EH (cell line): ENCODE measurements at places on chromosomes 1 and 21.

DNA sequence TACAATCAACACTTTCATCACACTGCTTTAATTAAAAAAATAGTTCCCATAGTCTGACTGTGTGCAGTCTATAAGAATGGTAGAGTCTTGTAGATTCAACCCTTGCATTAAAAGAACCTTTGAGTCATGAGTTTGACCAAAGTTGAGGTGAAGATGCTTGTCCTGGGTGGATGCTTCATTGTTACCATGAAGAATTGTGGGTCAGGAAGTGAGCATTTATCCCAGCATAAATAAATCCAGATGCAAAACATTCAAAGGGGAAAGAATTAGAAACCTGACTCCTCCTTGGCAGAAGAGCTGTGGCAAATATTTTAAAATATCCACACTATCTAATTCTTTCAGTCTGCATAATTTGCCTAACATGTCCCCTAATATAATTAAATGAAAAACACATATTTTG lies 72.9 kb upstream of the SPAG17 start:
- DNase-seq = peak; percentile 3

GRCh38 chr1:171310661-171311087 lies 3.3 kb upstream of the FMO4 start:
- peak; percentile 51 for DNase-seq

DNA sequence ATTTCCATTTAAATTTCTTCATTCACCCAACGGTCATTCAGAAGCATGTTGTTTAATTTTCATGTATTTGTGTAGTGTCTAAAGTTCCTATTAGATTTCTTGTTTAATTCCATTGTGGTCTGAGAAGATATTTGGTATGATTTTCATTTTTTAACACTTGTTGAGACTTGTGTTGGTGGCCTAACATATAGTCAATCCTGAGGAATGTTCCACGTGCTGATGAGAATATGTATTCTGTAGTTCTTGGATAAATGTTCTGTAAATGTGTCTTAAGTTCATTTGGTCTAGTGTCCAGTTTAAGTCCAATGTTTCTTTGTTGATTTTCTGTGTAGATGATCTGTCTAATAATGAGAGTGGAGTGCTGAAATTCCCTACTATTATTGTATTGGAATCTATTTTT lies 22.7 kb upstream of the LCE5A start:
- DNase-seq = no peak

DNA sequence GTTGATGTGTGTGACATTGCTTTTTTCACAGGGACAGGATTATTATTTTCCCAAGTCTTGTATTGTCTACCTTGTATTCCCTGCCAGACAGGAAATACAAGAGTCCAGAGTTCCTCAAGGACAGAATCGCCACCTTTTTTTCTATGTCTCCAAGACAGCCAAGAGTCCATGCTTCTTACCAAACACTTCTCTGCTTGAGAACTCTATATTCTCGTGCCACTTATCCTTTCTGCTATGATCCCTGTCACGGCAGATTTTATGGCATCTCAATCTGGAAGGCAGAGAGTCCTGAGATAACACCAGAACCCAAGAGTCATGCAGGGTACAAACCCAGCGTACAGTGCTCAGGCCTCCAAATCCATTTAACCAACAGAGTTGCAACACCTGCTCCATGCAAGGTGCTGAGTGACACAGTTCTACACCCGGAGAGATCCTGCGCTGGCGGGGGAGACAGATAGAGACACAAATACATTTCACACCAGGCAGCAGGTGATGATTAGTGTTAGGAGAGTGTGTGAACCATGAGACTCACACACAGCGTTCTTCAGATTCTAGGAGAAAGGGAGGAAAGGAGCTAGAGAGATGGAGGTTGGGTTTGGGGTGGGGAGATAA lies 107.6 kb downstream of the NAV1 start:
- no peak for DNase-seq

DNA sequence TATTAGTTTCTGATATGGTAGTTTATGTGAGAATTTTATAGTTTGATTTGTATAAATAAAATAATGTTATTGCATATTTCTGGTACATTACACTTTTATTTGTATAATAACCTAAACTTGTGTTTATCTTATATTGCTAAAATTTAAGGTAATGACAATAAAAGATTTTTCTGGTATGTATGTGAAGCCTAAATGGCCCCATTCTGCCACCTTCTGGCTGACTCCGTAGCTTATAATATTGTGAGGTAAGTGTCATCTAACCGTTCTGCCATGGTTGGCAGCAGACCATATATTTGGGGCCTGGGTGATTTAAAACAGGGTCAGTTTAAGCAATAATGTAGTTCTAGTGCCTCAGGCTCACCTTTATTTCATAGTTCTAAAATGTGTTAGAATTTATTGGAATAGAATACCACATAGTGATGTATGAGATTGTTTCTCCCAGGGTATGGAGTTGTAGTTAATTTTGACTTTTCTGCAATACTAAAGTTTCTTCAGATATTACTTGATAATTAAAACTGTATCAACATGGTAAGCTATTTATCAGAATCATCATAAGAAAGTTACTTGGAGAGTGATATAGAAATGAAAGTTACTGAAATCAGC lies 21.2 kb upstream of the PRKACB start:
- DNase-seq = peak; percentile 65
